ENCODE measurements at places on chromosomes 13 and 19.

- peak; percentile 43 for DNase-seq
These were observed 744 bp upstream of the POU2F2 start for GRCh38 chr19:42132851-42133528.

GRCh38 chr13:42574435-42575311 is 721 bp downstream of the TNFSF11 start:
- no peak for DNase-seq

DNA sequence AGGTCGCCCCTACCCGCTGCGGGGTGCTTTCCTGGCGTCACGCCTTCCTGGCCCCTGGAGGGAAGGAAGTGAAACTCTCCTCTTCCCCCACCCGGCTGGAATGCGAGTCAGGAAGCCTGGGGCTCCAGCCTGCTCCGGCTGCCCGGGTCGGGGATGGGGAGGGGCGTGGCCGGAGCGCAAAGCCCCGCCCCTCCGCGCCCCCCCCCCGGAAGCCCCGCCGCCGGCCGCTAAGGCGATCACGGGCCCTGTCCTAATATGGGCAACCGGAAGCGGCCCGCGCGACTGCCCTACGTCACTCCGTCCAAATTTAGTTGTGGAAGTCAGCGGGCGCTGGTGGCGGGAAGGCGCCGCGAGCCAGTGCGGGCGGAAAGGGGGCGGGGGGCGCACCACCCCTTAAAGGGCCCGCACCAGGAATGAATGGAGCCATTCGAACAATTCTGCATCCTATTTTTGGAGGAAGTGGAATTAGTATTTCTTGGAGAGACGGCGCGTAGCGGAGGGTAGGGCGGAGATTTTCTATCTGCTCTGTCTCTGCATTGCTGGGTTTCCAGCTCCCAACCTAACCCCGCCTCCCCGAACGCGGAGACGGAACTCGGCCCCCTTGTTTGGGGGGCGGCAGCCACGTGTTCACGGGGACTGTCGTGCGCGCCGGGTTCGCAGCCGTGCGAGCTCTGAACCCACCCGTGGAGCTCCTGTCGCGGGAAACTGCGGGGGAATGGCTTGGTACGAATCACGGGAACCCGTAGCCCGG is 1.6 kb downstream of the IER2 start:
- DNase-seq = peak; percentile 97

- peak; percentile 36 for DNase-seq
These were observed 8.6 kb downstream of the CLN5 start for GRCh38 chr13:77000475-77000874.

GRCh38 chr19:41887711-41888382 is 4.9 kb downstream of the ARHGEF1 start:
- DNase-seq = peak; percentile 97

Measured in M059J (cell line).